ENCODE measurements at places on chromosomes 5 and 9.

GRCh38 chr5:93603793-93604643 is 21.0 kb downstream of the NR2F1 start:
- no peak for DNase-seq

GRCh38 chr5:6504677-6505415 is 56.2 kb downstream of the UBE2QL1 start:
- DNase-seq, result no peak

DNA sequence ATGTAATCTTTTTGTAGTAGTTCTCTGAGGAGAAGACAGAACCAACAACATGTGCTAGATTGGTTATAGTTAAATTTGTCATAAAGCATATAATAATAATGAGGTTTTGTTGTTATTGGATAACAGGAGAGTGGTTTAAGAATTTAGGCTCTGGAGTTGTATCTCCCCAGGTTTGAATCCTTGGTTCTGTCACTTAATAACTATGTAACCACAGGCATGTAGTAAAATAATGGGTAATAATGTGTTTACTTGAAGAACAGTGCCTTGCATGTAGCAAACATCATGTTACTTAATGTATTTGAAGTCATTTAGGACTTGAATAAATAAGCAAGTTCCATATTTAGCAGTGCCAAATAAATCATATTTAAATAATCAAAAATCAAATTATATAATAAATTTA is 55.8 kb downstream of the NSD1 start:
- no peak for DNase-seq

DNA sequence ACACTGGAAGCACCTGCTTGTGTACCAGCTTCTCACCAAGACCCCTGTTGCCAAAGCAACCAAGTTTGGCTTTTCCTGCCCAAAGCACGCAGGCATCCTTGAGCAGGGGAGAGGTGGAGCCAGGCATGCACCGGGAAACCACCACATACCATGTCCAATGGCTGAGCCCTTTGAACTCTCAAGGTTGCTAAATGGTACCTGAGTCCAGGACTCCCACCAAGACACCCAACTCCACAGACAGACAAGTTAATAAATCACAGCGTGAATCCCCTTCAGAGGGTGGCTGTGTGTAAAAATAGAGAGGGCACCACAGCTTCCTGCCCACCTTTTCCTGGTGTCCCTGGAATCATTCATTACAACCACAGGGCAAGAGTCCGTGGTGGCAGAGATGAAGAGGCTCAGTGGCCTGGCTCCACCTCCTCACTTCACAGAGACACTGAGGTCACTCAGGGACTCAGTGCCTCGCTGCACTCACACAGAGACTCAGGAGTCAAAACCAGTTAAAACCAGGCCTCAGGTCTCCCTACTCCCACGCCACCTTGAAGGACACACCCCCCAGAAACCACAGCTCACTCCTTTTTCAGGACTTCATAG is 143.7 kb downstream of the C5orf15 start:
- DNase-seq, result no peak

DNA sequence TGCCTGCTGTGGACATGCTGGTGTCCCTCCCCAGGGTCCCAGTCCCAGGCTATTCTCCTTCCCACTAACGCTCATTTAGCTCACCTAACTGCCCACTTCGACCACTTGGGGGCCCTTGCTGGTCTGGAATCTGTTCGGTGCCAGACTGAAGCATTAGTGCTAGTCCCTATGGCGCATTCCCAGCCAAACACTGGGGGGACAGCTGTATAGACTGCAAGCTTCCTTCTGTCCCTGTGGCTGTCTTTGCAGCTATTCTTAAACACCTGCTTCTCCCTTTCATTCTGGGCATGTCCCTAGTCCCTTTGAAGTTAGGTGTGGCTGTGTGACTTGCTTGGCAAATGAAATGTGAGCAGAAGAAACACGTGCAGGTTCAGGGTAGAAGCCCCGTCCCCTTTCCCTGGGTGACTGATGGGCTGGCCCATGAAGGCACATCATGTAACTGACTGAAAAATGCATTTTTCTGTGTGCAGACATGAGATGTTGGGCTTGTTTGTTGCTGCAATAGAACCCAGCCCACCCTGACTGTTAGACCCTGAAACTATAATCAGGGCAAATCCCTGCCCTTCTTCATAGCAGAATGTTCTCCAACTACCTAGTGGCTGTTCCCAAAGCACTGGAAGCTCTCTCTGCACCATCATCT is 134.4 kb downstream of the BARX1 start:
- no peak for DNase-seq

DNA sequence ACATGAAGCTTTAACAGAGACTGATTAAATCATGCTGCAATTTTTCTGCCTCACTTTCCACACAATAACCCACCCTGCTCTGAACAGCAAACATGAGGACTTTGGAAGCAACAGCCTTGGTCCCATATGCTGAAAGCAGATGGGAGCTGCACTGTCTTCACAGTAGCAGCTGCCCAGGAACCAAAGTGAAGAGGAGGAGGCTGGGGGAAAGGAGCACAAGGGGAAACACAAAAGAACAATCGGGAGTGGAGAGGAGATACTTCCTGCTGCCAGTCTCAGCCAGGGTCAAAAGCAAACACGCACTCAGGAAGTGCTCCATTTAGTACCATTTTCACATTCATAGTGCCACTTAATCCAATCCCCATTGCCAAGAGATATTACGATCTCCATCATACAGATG is 183.3 kb upstream of the PUM3 start:
- DNase-seq, result no peak

GRCh38 chr9:105119156-105119555 is 125.3 kb upstream of the SLC44A1 start:
- no peak for DNase-seq

GRCh38 chr9:83043597-83043996 is 19.3 kb downstream of the RASEF start:
- no peak for DNase-seq

GRCh38 chr9:118883411-118883810 is 485.8 kb downstream of the BRINP1 start:
- DNase-seq, result no peak

DNA sequence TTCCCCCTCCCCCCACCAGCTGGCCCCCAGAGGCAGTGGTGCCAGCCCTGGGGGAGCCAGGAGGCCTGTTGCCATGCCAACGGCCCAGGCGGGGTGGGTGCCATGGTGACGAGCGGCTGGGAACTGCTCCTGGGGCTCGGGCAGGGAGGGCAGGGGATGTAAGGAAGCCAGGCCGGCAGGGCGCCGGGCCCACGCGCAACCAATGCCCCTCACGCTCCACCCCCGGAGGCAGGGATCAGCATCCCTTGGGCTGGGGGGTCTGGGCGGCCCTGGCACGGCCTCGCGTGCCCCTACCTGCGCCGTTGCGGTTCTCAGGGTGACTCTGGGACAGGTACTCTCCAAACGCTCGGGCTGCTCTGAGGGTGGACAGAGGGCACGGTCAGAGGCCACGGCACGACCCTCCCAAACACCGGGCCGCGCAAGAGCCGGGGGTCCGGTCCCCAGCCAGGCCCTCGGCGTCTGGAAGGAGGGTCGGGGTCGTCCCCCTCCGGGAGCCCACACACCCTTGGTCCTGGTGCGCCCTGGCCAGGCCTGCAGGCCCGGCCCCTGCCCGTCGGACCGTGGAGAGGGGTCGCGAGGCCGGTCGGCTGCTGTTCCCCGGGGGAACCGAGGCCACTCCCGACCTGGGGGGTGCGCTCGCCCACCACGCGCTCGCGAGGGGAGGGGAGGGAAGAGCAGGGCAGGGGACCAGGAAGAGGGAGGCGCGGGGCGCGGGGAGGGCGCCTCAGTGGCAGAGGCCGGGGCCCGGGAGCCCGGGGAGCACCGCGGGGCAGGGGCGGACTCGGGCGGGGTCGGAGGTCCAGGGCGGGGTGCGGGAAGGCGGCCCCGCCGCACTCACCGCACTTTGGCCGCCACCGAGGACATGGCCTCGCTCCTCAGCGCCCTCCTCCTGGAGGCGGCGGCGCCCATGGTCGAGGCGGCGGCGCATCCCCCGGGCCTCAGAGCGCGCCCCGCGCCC is 661 bp downstream of the NSMF start:
- peak; percentile 44 for DNase-seq

Data from left ventricle myocardium superior (tissue), 1 donor.